Mesothelial cell of epicardium (in vitro differentiated cells): ENCODE measurements at places on chromosomes 5 and 9.

DNA sequence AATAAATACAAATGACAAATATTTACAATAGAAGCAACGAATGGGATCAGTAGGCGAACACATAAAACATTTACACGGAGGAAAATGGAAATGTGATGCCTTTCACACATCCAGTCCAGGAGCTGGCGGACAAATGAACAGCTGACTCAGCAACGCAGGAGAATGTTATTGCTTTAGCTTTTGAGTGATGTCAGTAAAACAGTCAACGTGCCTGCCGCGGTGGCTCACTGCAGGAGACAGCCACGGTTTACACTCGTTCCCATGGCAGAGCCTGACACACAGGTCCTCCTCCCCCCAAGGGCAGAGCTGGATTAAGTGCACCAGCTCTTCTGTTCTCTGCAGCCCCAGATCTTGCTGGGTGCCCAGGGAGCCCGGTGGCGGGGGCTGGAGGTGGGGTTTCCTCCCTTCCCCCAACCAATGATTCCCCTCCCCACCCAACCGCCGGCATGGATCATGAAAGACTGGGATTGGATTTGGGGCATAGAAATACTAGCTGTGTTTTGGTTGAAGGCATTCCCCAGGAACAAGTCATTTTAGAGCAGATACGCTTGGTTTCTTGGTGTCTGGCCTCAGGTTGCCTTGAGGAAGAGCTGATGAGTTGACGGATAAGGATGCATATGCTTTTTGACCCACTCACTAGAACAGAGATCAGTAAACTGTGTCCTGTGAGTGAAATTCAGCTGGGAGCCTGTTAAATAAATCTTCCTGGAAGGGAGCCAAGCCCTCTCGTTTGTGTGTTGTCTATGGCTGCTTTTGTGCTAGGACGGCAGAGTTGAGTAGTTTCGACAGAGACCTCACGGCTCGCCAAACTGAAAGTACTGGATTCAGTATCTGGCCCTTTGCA is 12.5 kb downstream of the STC2 start:
- no peak for DNase-seq

GRCh38 chr9:88580961-88581360 is 46.0 kb downstream of the NXNL2 start:
- no peak for DNase-seq

- no peak for DNase-seq
Observed at GRCh38 chr5:7010591-7010990, 297.4 kb downstream of the TENT4A start.

GRCh38 chr5:134938030-134938429 is 29.7 kb upstream of the CATSPER3 start:
- DNase-seq = no peak

DNA sequence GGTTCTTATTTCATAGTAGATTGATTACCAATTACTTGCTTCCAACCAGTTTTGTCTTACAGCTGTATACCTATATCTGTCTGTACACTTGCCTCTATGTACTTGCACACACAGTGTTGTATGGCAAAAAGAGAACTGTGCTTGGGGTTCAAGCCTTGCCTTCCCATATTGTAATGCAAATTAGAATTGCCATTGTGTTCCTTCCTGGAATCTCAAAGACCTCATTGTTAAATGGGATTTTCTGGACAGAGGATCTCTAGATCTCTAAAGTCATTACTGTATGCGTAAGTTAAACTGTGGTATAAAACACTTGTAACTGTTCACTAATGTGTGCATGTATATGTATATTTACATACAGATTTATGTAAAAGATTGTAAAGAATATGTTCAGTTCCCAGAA is 428.8 kb downstream of the CAAP1 start:
- DNase-seq = no peak

DNA sequence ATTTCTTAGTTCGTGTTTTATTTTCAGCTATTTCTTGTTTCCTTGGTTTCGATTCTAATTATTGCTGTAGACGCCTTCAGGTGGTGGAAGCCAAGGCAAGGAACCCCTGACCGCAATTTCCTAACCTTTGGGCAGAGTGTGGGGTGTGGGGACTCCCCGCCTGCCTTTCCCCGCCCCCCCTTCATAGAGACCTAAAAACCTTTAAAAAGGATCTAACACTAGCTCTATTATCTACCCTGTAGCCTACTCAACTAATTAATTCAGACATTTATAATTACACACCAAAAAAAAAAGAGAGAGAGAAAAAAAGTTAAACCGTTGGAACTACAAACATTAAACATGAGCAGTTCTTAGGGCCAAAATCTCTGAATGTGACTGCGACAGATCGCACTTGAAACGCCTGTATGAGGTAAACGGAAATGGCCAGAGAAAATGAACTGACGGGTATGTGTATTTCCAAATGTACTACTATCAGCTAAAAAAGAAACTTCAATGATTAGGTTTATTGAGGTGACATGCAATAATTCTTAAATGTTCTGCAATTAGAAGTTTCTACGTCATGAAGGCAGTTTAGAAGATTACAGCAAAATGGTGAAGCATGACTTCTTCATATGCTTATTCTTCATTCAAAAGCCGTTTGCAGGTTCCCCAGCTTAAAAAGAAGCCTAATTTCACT is 19.0 kb upstream of the FER start:
- DNase-seq = no peak

GRCh38 chr9:133528001-133528875 is 3.5 kb upstream of the MYMK start:
- DNase-seq = no peak

DNA sequence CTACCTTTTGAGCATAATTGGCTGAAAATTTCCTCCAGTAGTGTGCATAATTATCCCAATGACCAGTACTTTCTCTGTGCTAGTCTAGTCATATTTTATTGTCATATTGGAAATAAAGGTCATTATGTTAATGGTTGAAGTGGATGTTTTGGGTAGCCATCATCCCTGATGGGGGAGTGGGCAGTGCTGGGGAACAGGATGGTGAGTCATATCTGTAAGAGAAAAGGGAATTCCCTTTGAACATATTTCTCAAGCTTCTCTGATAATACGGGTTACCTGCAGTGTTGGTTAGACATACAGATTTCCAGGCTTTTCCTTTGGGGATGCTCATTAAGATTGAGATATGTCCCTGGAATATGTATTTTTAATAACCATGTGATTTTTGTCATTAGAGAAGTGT is 33.3 kb upstream of the SPATA31D4 start:
- no peak for DNase-seq

DNA sequence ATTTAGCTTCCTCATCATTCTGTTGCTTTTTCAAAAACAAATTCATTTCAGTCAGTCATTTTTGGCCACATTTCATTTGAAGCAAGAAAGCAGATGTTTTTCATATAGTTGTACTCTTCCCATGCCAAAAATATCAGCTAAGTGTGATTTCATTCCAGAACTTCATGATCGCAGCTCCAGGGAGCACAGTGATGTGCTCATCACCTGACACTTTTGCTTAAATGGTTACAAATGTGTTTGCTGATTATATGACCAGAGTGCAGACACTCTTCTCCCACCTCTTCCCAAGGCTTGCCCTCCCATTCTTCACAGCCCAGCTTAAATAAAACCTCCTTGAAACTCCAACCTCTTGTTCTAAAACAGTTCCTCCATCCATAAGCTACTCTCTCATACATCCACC is 32.6 kb downstream of the GABRB2 start:
- no peak for DNase-seq
